CD14-positive monocyte (primary cell): ENCODE measurements at places on chromosomes 3 and 15.

- DNase-seq, result no peak
These were observed 45.6 kb downstream of the CCDC12 start for GRCh38 chr3:46930945-46931403.

GRCh38 chr3:196642434-196642833, 2.9 kb downstream of the NRROS start:
- peak; percentile 50 for DNase-seq

DNA sequence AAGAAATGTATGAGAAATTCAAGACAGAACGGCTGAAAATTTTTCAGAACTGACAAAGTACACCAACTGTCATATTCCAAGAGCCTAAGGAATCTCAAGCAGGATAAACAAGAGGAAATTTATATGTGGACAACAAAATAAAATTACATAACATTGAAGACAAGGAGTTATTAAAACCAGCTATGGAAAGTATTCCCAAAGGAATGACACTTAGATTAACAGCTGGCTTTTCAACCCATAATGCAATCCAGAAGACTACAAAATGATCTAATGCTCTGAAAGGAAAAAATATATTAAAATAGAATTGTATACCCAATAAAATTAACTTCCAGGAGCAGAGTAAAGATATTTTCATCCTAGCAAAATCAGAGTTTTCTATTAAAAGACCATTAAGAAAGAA, 132.2 kb upstream of the BNIP2 start:
- no peak for DNase-seq

- no peak for DNase-seq
These were observed 101.1 kb downstream of the TOP2B start for GRCh38 chr3:25563601-25564000.

DNA sequence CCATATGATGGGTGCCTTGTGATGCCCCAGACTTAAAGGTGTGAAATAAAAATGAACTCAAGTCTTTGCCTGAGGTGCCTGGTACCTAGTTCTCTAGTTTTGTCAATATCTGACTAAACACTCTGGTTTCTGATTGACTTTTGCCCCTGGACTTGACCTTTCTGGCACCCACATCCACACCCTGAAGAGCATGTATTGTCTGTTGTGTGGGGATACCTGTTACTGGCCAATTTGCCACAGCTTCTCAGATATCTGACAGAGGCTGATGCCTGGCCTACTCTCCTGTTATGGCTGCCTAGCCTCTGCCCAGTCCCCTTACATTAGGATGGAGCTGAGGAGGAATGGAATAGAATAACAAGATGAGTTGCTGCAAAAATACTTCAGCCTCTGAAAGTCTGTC, 3.6 kb downstream of the ZBTB38 start:
- no peak for DNase-seq
